ENCODE measurements at places on chromosomes 1 and 21.

GRCh38 chr1:151005729-151006319, 878 bp downstream of the MINDY1 start:
- DNase-seq, result no peak

DNA sequence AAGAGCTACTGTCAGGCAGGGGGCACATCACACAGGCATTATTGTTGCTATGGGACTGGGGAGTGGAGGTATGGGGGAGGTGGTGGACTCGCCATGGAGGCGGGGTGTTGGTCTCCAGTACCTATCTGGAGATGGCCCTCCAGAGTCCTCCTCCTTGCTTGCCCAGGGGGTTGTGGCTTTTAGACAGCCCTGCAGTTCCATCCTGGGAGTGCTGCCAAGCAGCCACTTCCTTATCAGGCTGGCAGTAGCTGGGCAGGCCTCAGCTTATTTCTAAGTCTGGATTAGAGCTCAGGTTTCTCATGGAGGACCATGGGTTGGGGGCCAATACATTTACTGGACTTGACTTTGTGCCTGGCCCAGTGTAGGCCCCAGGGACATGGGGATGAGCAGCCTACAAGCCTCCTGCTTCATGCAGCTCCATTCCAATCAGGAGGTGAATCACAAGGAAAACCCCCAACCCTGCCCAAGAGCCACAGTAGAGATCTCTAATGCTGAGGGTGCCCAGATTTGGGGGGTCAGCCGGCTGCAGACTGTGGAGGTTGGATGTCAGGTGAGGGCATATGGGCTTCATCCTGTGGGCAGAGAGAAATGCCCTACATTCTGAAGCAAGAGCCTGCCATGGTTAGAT, 210.7 kb upstream of the EDN2 start:
- DNase-seq, result no peak

DNA sequence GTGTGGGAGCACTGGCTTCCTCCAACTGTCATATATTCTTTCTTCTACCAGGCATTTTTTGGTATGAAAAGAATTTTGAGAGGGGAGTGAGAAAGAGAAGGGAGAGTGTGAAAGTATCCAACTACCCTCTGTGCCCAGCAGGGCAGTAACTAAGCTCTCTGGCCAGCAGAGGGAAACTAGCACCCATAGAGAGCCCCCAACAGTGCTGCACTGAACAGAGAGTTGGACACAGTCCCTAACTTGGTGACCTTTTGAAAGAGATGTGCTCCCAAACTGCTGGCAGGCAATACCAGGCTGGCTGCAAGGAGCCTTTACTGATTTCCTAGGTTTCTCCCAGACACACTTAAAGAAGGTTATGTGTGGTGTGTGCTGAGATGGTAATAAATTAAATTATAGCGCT, 118.8 kb upstream of the PBX1 start:
- DNase-seq, result no peak

DNA sequence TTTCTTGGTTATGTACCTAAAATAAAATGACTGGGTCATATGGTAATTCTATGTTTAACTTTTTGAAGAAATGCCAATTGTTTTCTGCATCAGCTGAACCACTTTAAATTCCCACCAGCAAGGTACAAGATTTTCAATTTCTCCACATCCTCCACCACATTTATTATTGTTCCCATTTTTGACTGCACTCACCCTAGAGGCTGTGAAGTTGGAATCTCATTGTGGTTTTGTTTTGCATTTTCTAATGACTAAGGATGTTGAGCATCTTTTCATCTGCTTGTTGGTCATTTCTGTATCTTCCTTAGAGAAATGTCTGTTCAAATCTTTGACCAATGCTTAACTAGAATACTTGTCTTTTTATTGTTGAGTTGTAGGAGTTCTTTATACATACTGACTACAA, 72.5 kb downstream of the ASTN1 start:
- DNase-seq, result no peak

- no peak for DNase-seq
Observed at GRCh38 chr1:29514361-29515169, 278.2 kb downstream of the PTPRU start.

DNA sequence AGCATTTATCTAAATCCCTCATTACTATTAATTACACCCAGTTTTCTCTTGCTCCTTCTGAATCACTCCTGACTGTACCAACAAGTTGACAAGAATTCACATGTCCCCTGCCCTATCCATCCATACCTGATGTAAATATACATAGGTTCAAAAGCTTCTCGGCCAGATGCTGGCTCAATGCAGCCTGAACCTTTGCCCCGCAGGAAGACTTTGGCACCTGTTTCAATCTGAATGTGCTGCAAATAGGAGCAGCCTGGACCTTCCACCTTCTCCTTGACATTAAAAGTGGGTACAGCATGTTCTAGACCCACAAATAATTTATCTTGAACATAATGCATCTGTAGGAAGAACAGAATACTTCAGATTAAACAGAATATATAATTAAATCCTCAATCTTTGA, 8.7 kb downstream of the KHDC4 start:
- no peak for DNase-seq

DNA sequence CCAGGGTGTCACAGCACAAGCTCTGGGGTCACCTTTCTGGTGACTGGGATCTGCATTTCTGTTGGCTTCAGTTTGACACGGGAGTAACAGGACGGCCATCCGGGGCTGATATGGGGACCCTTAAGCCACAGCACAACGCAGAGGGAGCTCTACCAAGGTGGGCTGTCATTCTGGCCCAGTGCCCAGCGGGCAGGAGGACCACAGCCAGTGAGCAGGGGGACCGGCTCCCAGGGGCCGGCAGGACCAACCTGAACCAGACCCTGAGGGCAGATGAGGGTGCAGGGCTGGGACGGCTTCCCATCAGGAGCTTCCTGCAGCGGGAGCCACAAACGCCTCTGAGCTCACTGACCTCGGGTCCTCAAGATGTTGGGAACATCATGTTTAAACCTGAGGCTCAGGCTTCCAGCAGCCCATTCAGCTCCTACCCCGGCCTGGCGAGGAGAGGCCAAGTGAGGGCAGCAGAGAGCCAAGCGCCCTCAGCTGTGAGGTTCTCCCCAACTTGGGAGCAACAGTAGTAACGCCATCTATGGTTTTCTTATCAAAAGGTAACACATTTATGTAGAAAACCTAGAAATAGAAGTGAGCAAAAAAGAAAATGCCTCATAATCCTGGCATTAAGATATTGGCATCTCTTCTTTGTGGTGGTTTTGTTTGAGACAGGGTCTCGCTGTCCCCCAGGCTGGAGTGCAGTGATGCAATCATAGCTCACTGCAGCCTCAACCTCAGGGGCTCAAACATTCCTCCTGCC, 26.8 kb downstream of the TMEM201 start:
- no peak for DNase-seq

DNA sequence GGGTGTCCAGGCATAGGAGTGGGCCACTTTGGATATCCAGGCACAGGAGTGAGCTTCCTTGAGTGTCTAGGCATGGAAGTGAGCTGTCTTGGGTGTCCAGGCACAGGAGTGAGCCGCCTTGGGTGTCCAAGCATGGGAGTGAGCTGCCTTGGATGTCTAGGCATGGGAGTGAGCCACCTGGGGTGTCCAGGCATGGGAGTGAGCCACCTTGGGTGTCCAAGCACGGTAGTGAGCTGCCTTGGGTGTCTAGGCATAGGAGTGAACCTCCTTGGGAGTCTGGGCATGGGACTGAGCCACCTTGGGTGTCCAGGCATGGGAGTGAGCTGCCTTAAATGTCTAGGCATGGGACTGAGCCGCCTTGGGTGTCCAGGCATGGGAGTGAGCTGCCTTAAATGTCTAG, 146.3 kb downstream of the C1orf94 start:
- DNase-seq, result no peak

- DNase-seq, result no peak
Observed at GRCh38 chr1:76827066-76827465, 40.2 kb upstream of the ST6GALNAC5 start.

DNA sequence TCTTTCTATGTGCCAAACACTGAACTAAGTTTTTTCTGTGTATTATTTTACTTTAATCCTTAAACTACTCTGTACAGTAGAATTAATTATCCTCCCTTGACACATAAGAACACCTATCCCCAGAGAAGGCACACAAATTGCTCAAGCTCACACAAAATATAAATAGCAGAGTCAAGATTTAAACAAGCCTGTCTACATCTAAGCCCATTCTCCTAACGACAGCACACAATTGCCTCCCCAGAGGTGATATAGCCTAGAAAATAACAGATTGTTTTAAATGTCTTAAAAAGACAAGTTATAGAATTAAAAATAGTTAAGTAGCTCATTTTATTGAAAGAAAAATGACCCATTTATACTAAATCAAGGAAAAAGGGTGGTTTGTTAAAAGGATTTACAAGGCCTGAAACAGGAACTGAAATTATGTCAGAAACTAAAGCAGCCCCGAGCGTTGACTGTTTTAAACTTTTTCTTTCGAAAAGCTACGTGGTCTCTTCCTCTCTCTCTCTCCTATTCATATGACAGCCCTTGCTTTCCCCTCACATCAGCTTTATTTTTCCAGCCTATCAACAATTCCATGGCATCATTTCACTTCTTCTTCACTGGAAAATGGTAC, 30.5 kb downstream of the TNFSF18 start:
- DNase-seq, result no peak

DNA sequence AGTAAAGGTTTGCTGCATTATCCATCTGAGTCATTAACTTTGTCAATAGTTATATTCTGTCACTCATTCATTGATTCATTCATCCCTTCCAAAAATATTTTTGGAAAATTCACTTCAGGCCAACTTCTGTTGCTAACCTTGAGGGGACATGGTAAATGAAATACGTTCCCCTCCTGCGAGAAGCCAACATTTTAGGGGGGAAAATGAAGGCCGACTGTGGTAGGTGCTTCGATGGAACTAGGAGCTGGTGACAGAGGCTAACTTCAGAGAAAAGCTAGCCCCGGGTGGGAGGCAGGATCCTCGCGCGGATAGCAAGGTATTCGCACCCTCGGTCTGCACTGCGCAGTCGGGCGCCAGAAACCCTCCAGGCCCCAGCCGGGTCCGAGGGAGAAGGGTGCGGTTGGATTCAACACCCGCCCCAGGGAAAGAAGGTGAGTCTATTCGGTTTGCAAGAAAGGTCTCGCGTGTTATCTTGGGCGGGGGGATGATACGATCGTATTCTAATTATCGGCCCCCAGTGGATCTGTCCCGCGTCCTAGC, 646 bp upstream of the RRP15 start:
- DNase-seq, result no peak

GRCh38 chr1:145877923-145878486, 7.7 kb downstream of the ANKRD35 start:
- DNase-seq, result no peak

- no peak for DNase-seq
Observed at GRCh38 chr1:176522310-176522845, 59.4 kb downstream of the PAPPA2 start.

GRCh38 chr1:97095764-97096163, 374.2 kb downstream of the PTBP2 start:
- DNase-seq, result no peak

DNA sequence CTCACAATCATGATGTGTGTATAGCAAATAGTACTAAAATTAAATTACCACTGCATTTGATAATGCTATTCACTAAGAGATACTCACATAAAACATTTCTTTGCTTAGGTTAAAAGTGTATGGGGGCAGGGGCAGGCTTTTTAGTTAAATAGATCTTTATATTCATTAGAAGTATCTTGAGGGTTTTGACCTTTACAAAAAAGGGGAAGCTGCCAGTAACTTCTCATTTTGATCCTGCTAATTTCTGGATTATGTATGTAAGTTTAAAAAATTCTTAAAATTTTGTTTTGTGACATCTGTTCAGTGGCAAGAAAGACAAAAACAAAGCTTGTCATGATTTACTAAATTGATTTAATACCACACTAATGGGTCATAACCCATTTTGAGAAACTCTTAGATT, 45.8 kb upstream of the S1PR1 start:
- DNase-seq, result no peak

- DNase-seq, result no peak
Observed at GRCh38 chr1:10553118-10553517, 78.4 kb downstream of the PEX14 start.

GRCh38 chr1:104264521-104264920, 514.8 kb downstream of the AMY1C start:
- DNase-seq, result no peak

DNA sequence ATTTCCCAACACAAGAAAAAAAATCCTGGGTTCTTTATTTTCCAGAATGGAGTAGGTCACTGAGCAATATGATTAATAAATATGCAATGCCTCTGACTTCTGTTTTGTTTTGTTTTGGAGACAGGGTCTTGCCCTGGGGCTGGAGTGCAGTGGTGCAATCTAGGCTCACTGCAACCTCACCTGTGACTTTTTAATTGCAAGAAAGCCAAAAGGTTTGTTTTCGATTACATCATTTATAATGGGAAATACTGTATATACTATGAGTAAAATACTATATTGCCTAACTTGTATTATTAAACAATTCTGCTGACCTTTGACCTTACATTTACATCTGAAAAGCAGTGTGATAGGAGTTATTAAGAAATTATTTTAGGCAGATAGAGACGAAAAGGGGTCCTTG, 11.6 kb upstream of the CD46 start:
- no peak for DNase-seq

DNA sequence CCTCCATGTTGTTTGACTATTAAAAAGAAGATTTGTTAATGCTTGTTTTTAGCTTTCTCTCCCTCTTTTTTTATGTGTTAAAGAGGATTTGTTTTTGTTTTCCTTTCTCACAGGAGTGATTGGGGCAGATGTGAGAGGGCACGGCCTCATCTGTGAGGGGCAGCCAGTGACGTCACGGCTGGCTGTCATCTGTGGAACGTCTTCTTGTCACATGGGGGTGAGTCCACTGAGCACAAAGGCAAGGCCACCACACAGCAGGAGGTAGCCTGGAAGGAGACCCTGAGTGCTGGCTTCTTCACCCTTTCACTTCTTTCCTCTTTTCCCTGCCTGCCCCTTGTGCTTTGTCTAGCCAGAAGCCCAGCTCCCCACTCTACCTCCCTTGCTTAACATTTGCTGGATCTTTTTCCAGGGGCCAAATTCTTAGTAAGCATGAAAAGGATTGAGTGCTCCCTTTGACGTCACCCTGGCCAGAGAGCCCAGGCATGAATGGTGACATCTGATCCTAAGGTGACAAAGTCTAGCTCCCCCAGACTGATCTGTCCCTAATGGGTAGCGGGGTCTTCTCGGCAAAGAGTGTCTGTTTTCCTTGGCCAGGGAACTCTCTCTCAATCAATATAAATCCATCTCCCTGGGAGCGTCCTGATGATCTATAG, 257.2 kb downstream of the FGGY start:
- peak; percentile 41 for DNase-seq

- DNase-seq, result peak; percentile 93
Observed at GRCh38 chr1:1033009-1033587, 13.2 kb downstream of the AGRN start.

All from mesothelial cell of epicardium (in vitro differentiated cells).